AG10803 (cell line): ENCODE measurements at places on chromosomes 11 and 22.

- DNase-seq = no peak
Measured at GRCh38 chr11:59218319-59218718, 5.6 kb upstream of the MPEG1 start.

DNA sequence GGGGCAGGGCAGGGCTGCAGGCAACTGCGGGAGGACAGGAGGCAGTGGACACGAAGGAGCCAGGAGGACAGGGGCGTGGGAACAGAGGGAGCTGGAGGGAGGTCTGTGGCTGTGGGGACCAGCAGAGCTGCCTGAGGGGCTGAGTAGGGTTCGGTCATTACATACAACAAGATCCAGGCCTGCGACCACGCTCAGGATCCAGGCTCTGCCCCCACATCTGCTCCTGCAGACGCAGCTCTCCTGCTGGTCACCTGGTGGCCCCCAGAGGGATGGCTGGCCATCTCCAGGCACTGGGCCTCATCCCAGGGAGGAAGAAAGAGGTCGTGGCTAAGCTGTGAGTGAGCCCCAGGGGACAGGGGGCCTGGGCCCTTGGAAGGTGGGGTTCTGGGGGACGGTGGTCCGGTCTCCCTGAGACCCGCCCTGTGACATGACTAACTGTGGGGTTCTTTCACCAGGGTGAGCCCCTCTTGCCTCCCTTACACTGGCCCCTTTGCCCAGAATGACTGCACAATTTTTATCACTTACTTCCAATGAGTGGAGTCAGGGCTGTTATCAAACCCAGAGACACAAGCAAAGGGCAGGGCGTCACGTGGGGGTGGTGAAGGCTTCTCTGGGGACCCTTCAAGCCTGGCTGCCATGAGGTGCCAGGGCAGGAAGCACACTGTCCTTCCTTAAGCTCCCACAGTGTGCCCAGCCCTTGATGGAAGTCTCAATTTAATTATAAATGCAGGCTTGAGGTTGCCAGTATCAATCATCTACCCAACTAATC lies 6.7 kb upstream of the APOBEC3A start:
- DNase-seq = no peak

DNA sequence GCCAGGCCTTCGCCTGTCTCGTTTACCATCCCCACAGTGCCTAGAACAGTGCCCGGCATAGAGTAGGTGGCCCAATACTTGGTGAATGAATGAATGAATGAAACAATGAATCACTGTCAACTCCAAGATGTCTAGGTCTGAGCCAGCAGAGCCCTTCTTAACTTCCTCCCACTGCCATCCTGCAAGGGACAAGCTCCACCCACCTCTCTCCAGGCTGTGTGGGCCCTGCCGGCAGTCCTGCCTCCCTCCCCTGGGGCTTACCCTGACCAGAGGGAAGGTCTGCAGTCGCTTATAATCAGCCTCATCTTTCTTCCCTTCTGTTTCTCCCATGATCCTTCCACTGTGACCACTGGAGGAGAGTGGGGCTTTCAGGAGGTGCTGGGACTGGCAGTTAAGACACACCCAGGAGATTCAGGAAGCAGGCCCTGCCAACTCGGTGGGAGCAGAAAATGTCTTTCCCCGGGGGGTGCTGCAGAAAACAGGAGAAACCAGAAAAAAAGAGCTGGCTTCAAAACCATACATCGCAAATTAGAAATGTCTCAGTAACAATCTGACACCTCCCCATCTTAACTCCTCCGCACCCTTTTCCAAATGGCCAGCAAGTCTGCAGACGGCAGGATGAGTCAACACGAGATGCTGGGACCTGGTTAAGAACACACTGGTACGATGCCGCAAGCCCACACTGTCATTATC lies 11.4 kb downstream of the DNAL4 start:
- peak; percentile 49 for DNase-seq

DNA sequence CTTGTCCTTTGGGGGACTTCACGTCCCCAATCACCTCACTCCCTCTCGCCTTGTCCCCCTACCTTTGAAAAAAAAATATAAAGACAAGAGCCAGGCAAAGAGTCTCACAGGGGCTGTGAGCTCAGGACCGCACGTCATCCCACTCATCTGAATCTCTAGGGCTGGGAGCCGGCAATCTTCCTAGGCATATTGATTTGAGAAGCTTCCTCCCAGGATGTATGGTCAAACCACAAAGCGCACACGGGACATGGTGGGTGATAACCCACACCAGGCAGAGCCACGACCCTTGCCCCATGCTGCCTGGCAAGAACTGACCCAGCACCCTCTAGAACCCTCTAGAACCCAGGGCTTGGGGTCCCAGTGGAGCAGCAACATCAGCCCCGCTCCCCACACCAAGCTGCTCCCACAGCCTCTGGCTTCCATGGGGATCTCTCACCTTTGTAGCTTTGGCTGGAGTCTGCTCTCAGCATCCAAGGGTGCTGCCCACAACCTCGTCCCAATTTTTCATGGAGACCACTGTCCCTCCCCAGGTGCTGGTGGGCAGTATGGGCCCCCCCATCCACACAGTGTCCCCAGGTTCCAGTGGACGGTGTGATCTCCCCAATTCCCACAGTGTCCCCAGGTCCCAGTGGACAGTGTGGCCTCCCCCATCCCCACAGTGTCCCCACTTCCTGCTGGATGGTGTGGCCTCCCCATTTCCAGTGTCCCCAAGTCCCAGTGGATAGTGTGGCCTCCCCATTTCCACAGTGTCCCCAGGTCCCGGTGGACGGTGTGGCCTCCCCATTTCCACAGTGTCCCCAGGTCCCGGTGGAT lies 85.2 kb upstream of the FGF3 start:
- no peak for DNase-seq

DNA sequence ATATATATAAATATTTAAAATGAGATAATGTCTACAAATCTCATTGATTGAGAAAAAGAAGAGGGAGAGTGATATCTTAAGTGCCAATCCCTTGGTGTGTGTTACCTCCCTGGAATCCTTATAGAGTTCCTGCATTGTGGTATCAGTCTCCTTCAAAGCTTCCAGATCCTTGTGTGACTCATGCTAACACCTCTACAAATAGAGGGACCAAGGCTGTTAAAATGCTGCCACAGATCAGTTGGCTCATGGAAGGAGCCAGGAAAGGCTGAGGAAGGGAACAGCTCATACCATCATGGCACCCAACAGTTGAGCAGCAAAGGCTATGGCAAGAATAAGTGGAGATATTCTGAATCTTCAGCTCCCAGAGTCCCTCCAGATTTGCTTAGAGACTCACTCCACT lies 163.6 kb upstream of the ISX start:
- DNase-seq = no peak

DNA sequence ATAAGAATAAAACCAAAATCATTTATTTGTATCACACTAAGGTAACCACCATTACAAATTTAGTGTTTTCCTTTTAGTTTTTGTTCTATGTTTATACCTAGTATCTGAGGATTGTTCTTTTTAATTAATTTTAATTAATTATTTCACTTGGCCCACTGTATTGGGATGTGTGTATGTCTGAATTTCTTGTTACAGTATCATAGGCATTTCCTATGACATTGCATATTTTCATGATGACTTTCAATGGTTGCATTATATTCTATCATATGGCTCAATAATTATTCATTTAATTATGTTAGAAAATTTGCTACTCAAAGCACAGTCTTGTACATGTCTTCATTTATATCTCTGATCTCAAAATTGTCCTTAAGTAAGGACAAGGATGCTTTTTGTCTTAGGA lies 41.0 kb downstream of the C11orf71 start:
- peak; percentile 29 for DNase-seq

GRCh38 chr11:93775289-93775688 lies 8.8 kb upstream of the MED17 start:
- DNase-seq = no peak

DNA sequence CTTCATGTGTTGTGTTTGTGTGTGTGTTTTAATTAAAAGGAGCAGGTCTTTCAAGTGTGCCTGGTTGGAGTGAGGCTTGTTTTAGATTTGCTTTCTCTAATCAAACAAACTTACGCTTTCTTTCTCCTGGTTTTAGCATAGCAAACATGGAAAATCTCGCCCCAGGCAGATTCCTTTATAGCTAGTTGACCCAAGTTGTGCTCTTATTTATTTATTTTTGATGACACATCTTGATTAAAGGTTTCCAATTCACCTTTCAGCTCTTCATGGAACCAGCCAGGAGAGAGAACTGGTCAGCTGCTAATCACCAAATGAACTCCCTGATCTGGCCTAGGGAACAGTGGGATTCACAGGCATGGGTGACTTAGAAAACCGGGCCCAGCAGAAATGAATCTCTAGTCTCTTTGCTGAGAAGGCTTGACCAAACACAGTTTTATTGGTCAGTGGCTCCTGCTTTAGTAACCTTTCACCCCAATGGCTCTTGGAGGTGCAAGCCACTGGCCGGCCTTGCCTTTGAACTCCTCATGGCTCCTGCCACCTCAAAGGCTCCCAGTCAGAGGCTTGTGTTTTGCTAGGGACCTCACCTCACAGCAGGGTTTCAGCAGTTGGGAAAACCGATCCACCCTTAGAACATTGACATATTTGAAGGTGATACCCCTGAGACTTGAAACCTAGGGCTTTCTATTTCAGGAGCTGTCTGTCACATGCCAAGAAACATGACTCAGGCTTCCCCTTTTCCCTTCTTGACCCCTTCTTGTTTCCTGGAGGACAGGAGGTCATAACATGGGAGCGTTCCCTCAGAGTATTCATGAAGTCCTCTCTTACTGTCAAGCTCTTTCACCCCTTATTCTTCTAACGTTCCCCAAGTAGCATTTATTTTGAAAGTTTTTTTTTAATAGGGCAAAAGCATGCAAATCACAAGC lies 48.8 kb downstream of the EXT2 start:
- no peak for DNase-seq

DNA sequence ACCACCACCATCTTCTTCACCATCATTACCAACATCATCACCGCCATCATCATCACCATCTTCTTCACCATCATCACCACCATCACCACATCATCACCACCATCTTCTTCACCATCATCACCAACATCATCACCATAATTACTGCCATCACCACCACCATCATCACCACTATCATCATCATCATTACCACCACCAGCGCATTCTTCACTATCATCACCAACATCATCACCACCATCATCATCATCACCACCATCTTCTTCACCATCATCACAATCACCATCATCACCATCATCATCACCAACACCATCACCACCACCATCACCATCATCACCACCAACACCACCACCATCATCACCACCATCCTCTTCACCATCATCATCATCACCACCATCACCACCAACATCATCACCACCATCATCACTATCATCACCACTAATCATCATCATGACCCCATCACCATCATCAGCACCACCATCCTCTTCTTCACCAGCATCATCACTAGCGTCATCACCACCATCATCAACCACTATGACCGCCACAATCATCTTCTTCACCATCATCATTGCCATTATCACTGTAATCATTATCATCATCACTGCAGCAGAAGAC lies 303.8 kb downstream of the CTTN start:
- no peak for DNase-seq

GRCh38 chr11:118219244-118219643 lies 5.6 kb downstream of the JAML start:
- no peak for DNase-seq

GRCh38 chr11:113286009-113286408 lies 28.4 kb upstream of the TTC12 start:
- no peak for DNase-seq

DNA sequence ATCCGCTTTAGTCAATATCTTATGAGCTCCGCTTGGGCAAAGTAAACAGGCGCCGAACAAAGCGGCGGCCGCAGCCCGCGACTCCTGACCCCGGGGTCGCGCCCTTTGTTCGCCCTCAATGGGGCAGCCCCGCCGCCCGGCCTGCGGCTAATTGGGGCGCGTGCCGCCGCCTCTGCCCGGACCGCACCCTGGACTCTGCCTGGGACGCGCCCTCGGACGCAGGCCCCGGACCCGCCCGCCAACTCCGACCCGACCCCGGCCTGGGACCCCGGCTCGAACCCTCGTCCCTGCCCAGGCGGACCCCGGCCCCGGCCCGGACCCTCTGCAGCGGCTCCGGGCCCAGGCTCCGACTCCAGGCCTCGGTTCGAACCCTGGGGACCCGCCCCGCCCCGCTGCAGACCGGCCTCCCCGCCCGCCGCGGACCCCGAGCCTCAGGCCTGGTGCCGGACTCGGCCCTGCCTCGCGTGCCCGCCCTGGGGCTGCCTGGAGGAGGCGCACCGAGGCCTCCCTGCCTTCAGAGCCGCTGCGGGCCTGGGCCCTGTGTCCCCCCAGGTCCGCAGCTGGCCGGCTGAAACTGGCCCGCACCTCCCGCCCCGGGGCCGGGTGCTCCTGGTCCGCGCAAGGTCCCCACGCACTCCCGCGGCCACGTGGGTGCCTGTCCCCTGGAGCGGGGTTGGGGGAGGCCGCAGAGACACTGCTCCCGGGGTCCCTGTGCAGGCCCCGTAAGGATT lies 84.7 kb upstream of the WNT7B start:
- no peak for DNase-seq

- no peak for DNase-seq
Measured at GRCh38 chr22:16828876-16829275, 3.7 kb upstream of the XKR3 start.

GRCh38 chr11:32034149-32034548 lies 56.7 kb upstream of the RCN1 start:
- DNase-seq = peak; percentile 100

DNA sequence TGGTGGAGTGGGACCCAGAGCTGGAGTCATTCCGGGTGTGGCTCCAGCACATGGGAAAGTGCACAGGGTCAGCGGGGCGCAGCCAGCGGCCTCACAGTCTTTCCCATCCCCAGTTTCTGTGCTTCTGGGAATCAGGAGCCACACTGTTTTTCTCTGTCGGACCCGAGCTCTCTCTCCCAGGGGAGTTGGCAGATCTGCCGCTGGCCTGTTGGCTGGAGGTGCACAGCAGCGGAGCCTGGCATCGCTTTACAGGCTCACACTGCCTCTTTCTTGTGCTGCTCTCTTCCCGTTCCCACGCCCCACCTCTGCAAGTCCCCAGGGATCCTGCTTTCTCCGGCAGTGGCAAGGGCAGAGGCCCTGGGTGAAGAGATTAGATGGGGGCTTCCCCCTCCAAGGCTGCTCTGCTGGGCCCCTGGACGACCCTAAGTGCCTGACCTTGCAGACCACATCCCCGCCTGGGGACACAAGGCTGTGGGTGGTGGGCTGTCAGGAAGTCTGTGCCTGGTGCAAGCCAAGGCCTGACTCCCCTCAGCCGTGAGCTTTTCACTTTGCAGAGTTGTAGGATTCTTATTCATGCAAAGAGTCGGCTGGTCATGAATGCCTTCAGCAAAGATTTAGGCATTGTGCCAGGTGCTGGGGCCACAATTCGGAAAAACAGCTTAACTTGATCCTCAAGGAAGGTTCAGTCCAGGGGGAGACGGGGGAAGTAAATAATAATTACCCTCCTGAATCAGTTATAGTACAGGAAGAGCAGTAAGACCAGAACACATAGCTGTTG lies 116.3 kb downstream of the TIMP3 start:
- DNase-seq = no peak

DNA sequence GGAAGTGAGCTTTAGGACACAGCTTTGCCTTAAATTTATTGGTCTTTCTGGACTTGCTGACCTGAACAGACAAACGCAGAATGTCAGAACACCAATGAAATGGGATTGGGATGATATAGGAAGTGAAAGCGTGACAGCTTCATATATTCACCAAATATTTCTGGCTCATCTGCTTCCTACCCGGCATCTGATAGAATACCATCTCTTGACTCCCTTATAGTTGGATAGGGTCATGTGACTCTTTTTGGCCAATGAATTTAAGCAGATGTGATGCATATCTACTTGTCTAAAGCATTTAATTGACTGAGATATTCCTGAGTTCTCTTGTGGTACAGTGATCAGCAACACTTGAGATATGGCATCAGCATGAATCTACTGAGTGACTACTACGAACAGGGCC lies 2.5 kb upstream of the CAPRIN1 start:
- DNase-seq = no peak

- DNase-seq = no peak
Measured at GRCh38 chr22:36852056-36852973, 8.5 kb upstream of the NCF4 start.
